Spleen (tissue), 13 donors: ENCODE measurements at places on chromosomes 7 and 10. TPM values are rescaled to one million over a fixed set of nuclear protein-coding genes. Genes with fewer than 3 reads are reported as not detected.

Gene SPDYE1
- polyA plus RNA-seq: not detected

Gene ZNF3
- 17.3 TPM for polyA plus RNA-seq

Gene SUGCT
- polyA plus RNA-seq: 4.8 TPM

Gene ASL
- 51.2 TPM for polyA plus RNA-seq

Gene ASAH2
- 0.04 TPM for polyA plus RNA-seq

Gene HTRA1
- 32.0 TPM for polyA plus RNA-seq

Gene SGMS1
- polyA plus RNA-seq: 6.6 TPM

Gene GALNT17
- 0.39 TPM for polyA plus RNA-seq

Gene BPGM
- 15.2 TPM for polyA plus RNA-seq

Gene ZNF467
- 15.2 TPM for polyA plus RNA-seq

Gene GPNMB
- polyA plus RNA-seq: 9.6 TPM

Gene CDCA7L
- 19.5 TPM for polyA plus RNA-seq

Gene TAX1BP1
- 48.7 TPM for polyA plus RNA-seq

Gene STAG3
- polyA plus RNA-seq: 69.5 TPM

Gene OR2A12
- polyA plus RNA-seq: not detected

Gene PON1
- not detected for polyA plus RNA-seq

Gene C10orf67
- polyA plus RNA-seq: 0.02 TPM

Gene SHTN1
- polyA plus RNA-seq: 3.4 TPM

Gene INHBA
- polyA plus RNA-seq: 0.26 TPM

Gene FAM25A
- not detected for polyA plus RNA-seq

Gene DMBT1
- 0.29 TPM for polyA plus RNA-seq

Gene WDR86
- 2.8 TPM for polyA plus RNA-seq

Gene PPIF
- 33.5 TPM for polyA plus RNA-seq

Gene JAKMIP3
- 0.06 TPM for polyA plus RNA-seq

Gene TMEM270
- polyA plus RNA-seq: not detected

Gene GRM8
- polyA plus RNA-seq: not detected
